Bronchus fibroblast of lung (primary cell): ENCODE measurements at places on chromosomes 16 and 17. TPM values are rescaled to one million over a fixed set of nuclear protein-coding genes. Genes with fewer than 3 reads are reported as not detected.

NLK gene
- 4.6 and 9.6 TPM in 2 replicates for total RNA-seq

OSBPL7 gene
- 4.2 and 4.7 TPM in 2 replicates for total RNA-seq

CHD9NB gene
- total RNA-seq: under 0.01 and 0.17 TPM in 2 replicates

GRAPL gene
- total RNA-seq: 1.5 TPM in 1 of 2 replicates, not detected in the other

KRT25 gene
- not detected in 2 replicates for total RNA-seq

CIBAR2 gene
- not detected in 2 replicates for total RNA-seq

MRC2 gene
- 103 and 106 TPM in 2 replicates for total RNA-seq

TM4SF5 gene
- not detected in 2 replicates for total RNA-seq

NGFR gene
- under 0.01 TPM in 1 of 2 replicates, not detected in the other for total RNA-seq

SHISA9 gene
- total RNA-seq: not detected in 2 replicates

CEP20 gene
- total RNA-seq: 38.5 and 48.9 TPM in 2 replicates

PYDC1 gene
- not detected in 2 replicates for total RNA-seq

KIF2B gene
- not detected in 2 replicates for total RNA-seq

SPECC1 gene
- 11.6 and 13.1 TPM in 2 replicates for total RNA-seq

SPG7 gene
- total RNA-seq: 111 and 145 TPM in 2 replicates

PRPSAP1 gene
- total RNA-seq: 16.1 and 18.6 TPM in 2 replicates

HOXB8 gene
- 0.50 and 1.0 TPM in 2 replicates for total RNA-seq

PLEKHH3 gene
- total RNA-seq: 18.4 and 24.0 TPM in 2 replicates

CCL18 gene
- total RNA-seq: not detected in 2 replicates

HASPIN gene
- 9.7 and 13.1 TPM in 2 replicates for total RNA-seq

CORO6 gene
- 1.8 and 2.2 TPM in 2 replicates for total RNA-seq

FN3KRP gene
- total RNA-seq: 24.7 and 29.6 TPM in 2 replicates
